ENCODE measurements at places on chromosomes 11 and 22. TPM values are rescaled to one million over a fixed set of nuclear protein-coding genes. Genes with fewer than 3 reads are reported as not detected.

DNA sequence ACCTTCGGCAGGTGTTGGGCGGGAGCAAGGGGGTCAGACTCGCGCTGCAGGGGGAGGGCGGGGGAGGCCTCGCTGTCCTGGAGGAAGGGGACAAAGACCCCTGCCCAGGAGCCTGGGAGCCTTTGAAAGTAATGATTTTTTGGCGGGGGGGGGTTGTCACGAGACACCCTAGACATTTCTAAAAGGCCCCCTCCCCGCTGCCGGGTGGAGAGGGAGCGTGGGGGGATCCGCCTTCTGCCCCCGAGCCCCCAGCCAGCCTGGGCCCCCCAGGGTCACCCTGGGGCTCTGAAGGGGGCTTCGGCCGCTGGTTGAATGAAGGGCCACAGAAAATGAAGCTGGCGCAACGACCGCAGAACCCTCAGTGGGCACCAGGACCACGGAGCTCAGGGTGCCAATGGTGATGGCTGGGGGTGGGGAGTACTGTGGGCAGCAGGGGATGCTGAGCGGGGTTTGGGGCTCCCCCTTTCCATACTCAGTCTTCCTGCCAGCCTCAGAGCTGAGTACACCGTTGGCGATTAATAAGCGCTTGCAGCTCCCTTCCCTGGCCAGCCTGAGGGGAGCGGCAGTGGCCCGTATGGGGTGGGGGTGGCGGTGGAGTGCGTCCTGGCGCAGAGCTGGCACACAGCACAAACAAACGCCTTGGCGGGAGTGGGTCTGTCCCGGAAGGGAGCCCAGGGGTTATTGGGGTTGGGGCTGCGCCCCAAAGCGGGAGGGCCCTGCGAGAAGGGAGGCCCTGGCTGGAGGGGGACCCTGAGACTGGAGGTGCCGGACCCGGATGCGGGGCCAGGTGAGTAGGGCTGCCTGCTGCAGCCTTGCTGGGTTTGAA is 1.2 kb upstream of the DUSP8 start:
- no peak for DNase-seq

DNA sequence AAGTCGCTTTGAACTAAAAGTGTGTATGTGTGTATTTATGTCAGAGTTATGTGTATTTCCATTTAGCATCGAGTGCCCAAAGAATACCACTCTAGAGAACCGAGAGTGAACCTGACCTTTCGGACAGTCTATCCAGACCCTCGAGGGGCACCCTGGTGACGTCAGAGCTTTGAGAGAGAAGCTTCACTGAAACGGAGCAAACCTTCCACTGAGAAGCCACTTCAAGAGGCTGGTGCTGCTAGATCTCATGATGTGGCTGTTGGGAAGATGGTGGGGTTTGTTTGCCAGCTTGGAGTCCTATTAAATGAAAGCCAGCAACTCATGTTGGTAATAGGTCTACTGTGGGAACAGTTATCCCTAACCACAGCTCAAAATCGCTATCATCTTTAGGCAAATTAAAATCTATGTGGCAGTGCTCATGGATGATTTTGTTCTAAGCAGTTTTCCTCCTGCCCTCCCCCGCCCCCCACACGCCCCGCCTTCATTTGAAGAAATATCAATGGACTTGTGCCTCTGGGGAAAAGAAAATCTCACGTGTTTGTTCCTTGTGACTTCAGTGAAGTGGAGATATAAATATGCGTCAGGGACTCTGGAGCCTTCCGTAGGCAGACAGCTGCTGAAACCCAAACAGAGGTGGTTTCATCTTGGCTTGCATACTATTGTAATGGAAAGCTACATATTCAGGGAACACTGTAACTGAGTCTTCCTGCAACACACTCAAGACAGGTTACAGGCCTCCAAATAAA is 22.4 kb upstream of the C11orf96 start:
- no peak for DNase-seq

- DNase-seq, result peak; percentile 33
Measured at GRCh38 chr11:128492903-128493569, 94.3 kb downstream of the ETS1 start.

DNA sequence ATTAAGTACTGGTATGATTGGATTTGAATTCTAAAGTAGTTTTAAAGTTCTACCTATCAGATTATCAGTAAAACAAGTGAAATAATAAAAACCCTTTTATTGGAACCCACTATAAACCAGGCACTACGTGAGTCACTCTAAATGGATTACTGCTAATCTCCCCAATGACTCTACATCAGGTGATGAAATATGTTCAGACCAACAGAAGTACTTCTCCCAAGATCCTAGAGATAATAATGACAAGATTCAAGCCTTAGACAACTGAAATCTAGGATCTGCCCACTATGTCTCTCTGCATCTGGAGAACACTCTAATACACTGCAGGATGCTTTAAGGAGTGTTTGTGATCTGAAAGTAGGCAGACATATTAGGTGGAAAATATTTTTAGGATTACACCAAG is 652.1 kb upstream of the CHORDC1 start:
- DNase-seq, result no peak

The PVALB gene
- total RNA-seq, result not detected

- DNase-seq, result no peak
Measured at GRCh38 chr22:36769541-36770512, 6.1 kb downstream of the IFT27 start.

DNA sequence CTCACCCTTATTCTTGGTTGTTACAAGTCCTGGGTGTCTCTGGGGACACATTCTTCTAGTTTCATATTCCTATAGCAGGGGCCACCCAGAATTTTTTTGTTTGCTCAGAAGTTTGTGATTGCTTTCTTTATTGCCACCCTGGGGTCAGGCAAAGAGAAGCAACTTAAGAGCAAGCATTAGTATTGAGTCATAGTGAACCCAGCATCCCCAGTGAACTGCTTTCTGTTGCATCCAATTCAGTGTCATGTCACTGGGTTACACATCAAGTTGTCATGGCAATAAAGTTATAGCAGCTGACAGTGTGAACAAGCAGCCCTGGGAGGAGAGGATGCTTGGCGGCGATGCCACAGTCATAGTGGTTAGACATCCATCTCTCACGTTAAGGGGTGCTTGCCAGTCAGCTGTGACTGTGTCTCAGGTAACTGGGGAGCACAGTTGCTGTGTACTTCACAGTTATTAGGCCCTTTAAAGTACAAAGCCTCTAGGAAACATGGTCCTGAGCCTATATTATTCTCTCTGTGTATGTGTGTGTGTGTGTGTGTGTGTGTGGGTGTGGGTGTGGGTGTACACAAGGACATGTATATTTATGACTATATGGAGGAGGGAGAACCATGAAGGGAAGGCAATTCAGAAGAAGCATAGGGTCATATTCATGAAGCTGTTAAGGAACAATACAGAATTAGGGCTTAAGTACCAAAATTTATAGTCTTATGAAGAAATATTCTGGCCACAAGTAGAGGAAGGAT is 52.5 kb downstream of the TRIM44 start:
- DNase-seq, result no peak

- DNase-seq, result no peak
Measured at GRCh38 chr11:27456140-27456794, 16.3 kb downstream of the LGR4 start.

DNA sequence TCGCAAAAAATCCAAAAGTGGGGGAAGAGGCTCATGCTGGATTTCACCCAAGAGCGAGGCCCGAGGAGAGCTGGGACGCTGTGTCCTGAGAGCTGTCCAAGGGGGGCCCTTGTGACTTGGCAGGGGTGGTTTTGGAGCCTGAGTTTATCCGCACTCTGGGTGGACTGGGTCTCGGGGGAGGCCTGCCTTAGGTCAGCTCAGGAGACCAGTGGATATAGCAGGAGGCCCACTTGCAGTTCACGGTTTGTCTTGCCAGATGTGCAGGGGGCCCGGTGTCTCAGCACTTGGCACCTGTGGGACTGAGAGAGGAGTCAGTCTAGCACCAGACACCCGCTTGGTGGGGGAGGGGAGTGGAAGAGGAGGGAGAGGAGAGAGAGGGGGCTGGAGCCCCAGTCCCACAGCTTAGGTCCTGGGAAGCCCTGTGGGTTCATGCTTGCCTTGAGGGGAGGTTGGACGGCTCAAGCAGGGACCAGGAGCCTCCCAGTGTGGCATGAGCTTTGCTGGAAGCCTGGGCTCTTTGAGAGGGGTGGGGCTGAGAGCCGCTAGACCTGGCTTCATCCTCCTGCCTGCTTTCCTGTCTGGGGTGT is 33.4 kb downstream of the PARVB start:
- peak; percentile 88 for DNase-seq

The GPR83 gene
- 0.27 TPM for total RNA-seq

DNA sequence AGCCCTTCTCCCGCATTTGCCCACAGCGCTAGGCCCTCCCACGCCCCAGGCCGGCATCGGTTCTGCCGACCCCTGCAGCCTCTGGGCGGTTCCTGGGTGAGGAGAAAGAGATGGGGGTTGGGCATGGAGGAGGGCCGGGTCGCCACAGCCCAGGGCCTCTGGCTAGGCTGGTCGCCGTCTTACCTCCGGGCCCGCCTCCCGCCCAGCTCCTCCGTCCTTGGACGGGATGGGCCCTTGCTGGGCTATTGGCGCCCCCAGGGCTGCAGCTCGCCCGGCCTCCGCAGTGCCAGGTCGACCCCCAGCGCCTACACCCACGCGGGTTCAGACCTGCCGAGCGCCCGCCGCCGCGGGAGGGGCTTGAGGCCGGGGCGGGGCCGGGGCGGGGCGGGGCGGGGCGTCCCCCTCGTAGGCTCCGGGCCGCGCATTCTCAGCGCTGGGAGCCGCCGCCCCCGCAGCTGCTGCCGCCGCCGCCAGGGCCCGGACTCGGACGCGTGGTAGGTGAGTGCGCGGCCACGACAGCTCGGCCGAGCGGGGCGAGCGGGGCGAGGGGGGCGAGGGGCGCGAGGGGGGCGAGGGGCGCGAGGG is at the start of gene CD151:
TSS of gene CD151 (plus strand) at position 424 of the 585 bp plus-strand sequence. CDS start 3,118 bp downstream, outside the sequence.
- peak; percentile 62 for DNase-seq

DNA sequence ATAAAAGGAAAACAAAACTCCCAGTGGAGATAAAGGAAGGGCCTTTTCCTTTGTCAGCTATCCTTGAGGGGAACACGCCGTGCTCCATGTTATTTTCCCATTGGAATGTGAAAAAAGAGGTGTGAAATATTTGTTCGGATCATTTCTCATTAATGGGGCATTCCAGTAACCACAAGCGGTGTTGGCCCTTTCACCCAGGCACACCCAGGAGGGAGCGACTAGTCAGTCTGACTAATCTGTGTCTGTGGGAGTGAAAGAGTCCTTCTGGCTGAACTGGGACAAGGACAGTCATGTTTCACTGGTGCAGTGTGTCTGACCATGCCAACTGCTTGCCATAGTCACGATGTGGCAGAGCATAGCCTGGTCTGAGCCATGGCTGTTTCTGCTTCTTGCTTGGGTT is 13.0 kb upstream of the MYEOV start:
- DNase-seq, result no peak

The RRAS2 gene
- 26.5 TPM for total RNA-seq

DNA sequence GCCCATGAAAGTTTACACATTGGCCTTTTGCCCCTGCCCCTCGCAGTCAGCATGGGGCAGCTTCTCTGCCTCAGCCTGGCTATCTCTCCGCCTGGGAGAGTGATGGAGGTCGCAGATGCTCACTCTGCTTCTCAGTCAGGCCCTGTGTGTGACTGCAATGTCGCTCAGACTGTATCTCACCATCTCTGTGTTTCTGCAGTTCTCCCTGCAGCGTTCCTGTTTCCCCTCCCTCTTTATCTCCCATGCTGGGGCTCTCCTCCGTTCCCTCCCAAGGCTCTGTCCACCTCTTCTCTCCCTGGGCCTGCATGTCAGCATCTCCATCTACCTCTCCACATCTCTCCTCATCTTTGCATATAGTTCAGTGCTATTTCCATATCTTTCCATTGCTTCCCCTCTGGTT is 38.1 kb downstream of the SLC22A12 start:
- DNase-seq, result no peak

DNA sequence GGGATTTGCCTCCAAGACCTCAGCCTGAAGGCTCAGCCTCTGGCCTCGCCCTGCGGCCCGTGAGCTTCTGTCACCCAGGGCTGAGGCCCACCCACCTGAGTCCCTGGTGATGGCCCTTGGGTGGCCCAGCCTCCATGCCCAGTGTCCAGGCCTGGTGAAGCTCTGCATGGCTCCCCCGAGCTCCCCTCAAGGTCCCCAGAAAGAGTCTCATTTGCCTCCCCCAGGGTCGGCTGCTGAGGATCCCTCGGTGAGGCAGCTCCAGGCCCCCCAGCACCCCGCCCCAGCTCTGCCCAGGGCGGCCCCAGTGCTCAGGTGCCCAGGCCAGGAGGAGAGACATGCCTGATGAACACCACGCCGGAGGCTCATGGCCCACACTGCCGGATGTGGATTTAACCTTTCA is 2.1 kb upstream of the TH start:
- no peak for DNase-seq

DNA sequence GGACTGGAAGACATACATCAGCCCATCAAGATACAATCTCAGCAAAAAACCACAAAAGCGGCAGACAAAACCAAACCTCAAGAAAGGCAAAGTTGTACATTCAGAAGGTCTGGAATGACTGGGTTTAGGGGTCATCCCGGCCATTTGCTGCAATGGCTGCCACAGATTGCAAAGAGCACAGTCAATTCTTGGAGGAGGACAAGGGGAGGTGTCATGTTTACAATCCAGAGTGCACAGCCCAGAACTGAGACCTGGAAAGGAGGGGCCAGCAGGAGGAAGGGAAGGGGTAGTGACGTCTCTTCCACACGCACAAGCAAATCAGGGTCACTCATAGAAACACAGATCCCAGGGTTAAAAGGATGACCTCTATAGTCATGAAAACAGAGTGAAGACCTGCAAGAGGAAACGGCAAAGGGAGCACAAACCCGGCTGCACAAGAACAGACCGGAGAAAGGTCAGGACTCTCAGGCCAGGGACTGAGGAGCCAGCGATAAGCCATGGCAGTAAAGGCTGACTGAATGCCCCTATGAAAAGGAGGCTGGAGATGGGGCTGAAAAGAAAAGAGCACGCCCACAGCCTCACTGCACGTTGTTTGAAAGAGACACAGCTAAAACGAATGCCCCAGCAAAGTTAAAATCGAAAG is 18.2 kb upstream of the MUC5AC start:
- DNase-seq, result no peak

The DGCR6 gene
- 13.8 TPM for total RNA-seq

The C22orf31 gene
- total RNA-seq, result not detected

GRCh38 chr11:130386056-130386455 is 42.4 kb downstream of the ADAMTS8 start:
- no peak for DNase-seq

- no peak for DNase-seq
Measured at GRCh38 chr11:110032957-110033570, 60.1 kb upstream of the ZC3H12C start.

The OR52I2 gene
- not detected for total RNA-seq

Data from Right ventricle myocardium superior (tissue), 1 donor.